ENCODE measurements at places on chromosomes 16 and 17.

GRCh38 chr17:19348081-19348650 lies 14.4 kb downstream of the B9D1 start:
- DNase-seq: no peak

GRCh38 chr16:87782033-87782432 lies 16.2 kb upstream of the KLHDC4 start:
- DNase-seq: no peak

GRCh38 chr17:70317421-70317820 lies 148.1 kb downstream of the KCNJ2 start:
- DNase-seq: no peak

DNA sequence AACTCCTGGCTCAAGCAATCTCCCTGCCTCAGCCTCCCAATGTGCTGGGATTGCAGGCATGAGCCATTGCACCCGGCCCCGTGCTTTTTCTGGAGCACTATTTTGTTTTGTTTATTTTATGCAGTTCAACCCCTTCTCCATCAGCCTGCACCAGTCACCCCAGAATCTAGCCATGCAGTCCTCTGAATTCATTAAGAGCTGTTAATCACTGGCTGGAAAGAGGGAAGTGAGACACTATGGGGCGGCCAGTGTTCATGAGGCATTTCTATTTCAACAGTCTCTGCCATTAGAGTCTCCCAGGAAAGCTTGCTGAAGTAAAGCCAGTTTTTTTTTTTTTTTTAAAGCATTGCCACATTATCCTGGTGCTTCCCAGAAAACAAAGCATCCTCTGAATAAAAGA lies 1.7 kb downstream of the VWA3A start:
- DNase-seq: no peak

DNA sequence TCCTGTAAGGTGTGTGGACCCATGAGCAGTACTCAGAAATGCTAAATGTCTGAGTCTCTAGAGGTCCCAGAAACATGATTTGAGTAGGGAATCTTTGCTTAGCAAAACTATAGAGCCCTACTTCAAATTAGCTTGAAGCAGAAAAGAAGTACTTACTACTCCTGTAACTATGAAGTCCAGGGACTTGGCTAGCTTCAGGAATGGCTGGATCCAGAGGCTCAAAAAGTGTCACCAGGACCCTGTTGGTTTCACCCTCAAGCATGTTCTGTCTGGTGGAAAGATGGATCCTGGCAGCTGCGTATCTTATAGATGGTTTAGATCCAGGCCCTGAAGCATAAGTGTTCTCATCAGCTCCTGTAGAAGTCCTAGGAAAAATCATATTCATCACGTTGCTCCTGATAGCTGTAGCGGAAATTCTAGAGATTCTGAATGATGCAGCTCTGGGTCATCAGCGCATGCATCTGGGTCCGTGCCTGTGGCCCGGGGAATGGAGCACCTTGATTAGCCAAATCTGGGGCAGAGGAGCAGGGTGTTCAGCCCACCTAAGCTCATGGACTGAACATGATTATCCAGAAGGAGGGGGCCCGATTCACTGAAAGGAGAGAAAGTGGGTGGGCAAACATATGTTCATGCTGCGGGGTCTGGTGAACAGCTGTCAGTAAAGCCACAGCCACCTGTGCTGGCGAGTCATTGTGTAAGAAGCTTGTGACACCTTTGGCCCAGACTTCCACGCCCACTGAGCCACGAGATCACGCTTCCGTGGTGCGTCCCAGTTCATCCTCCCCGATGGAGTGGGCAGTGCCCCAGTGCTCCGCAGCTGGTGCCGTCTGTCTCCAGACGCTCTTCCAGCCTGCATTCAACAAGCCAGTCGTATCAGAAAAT lies 260.6 kb downstream of the CPPED1 start:
- no peak for DNase-seq

DNA sequence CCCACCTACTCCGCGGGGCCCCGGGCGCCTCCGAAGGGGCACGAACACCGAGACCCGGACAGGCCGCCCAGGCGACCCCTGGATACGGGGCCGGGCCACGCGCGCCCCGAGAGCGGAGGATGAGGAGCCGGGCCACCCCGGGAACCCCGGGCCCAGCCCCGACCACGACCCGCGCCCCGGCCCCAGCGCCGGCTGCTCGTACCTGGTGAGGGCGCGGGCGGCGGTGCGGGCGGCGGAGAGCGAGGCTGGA lies 192 bp downstream of the FASN start:
- no peak for DNase-seq

GRCh38 chr16:11207646-11208045 lies 48.4 kb downstream of the SOCS1 start:
- DNase-seq: no peak

GRCh38 chr17:59362811-59363205 lies 31.4 kb downstream of the YPEL2 start:
- DNase-seq: no peak

- peak; percentile 27 for DNase-seq
Observed at GRCh38 chr17:32525122-32525521, 38.3 kb downstream of the CDK5R1 start.

GRCh38 chr16:76265434-76266045 lies 11.7 kb upstream of the CNTNAP4 start:
- peak; percentile 8 for DNase-seq

DNA sequence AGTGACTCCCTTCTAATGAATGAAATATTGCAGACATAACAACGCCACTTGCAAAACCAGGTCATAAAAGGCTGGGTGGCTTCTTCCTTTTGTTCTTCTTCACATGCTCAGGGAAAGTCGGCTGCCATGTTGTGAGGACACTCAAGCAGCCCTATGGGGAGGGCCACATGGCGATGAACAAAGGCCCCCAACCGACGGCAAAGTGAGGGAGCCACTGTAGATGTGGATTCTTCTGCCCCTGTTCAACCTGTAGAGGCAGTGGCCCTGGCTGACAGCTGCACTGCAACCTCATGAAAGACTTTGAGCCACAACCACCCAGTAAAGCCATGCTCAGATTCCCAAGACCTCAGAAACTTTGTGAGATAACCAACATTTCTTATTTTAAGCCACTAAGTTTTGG lies 203.5 kb upstream of the TNRC6C start:
- no peak for DNase-seq

DNA sequence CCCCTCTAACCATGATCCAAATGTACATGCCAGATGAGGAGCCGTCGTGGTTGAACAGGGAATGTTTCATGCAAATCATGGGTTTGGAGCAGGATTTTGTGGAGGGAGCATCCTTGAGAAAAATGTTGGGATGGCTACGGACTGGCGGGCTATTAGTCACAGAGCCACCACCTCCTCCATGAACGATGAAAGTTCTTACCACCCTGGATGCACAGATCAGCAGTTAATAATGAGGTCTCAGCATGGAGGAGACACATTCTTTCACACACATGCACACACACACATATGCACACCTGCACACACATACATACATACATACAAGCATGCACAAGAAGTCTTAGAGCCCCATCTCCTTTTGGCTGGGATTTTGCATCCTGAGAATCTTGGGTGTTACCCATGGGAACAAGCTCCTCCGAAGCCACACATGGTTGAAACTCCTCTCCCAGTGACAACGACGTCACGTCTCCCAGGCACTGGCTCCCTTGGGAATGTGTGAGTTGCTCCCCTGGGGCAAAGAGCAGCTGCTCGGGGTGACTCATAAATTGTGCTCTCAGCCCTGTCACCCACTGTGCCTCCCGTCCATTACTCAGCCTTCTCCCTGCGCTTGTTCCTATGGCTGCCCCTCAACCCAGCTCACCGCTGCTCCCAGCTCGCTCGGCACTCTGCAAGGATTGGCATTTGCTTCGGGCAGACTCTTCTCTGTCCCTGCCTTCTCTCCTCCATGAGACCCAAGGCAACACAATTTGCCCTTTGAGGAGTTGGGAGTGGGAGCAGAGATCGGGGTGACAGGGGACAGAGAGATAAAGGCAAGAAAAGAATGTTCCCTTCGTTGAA lies 344.6 kb downstream of the SOX9 start:
- DNase-seq: peak; percentile 54

- no peak for DNase-seq
Observed at GRCh38 chr16:55061126-55061525, 130.5 kb downstream of the IRX5 start.

DNA sequence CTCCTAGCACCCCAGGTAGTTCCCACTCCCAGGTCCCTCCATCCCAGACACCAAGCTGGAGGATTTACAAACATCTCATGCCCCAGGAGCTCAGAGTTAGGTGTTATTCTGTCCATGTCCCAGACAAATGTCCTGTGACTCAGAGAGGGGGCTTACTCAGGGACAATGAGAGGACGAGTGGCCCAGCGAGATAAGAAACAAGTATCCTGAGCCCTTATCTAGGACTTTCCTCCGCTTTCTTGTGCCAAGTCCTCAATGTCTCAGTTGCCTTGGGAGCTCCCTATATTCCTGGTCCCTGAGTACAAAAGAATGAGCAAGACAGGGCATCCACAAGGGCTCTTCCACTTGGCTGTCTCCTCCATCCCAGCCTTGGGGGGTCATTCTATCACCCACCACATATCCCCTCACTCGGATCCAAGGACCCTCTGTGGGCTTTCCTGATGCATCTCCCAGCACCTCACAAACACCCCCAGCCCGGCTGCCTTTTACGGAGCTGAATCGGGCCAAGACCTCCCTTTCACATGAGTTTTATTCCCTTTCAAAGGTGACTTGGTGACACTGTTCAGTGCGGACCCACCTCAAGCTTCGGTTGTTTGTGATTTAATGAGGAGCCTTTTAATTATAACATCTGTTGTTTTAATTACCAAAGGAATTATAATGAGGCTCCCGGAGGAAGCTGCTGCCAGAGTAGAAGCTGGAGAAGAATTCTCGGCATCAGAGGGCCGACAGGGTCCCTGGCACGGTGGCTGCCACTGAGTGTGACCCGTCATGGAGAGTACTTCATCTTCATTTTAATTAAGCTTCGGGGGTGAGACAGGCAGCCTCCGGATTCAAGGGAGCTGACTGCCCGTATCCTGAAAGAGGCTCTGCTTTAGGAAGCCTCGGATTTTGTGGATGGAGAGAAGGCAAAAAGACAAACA lies 121.5 kb downstream of the WSCD1 start:
- no peak for DNase-seq

DNA sequence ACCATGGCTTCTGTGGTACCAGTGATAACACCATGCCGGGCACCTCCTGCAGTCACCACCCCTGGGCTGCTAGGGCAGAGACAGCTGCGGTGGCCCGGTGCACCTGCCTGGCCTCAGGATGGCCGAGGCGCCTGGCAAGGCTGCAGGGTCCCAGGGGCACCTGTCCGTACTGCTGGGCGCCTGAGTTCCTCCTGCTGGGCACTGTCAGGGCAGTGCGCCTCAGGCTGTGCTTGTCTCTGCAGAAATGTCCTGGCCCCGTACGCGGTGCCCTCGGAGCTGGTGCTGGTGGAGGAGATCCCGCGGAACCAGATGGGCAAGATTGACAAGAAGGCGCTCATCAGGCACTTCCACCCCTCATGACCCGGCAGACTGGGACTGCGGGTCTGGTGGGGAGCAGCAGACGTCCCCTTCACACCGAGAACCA lies 17.7 kb upstream of the CDH15 start:
- DNase-seq: no peak

DNA sequence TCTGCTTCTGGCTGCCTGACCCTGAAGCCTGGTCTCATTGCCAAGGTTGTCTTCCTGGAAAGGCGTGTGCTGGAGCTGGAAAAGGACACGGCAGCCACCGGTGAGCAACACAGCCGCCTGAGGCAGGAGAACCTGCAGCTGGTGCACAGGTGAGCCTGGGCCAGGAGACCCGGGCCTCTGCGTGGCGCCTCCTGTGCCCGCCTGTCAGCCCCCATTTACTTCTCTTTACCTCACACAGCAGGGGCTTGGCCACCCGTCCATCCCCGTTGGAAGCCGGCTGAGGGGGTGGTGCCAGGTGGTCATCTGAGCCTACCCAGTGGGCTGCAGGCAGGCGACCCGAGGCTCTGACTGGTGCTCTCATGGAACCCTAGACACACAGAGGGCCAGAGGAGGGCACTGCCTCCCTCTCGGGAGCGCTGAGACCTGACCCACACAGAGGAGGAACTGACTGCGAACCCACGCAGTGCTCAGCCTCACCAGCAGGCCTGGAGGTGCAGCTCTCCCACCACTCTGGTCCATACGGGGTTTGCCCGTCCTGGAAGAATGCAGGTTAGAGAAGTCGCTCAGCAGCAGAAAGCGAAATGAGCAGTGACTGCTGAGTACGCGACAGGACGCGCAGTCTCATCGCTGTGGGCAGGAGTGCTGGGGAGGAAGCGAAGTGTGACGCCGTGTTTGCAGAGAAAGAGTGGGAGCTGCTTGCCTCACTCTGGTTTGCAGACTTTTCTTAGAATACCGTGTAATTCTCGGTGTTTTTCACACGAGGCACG lies 21.9 kb upstream of the CAPN15 start:
- no peak for DNase-seq

All from AG04450 (cell line).